ENCODE measurements at places on chromosomes 5 and 9.
A peak's percentile ranks its signal among the peaks of the same experiment; 100 is the strongest.

DNA sequence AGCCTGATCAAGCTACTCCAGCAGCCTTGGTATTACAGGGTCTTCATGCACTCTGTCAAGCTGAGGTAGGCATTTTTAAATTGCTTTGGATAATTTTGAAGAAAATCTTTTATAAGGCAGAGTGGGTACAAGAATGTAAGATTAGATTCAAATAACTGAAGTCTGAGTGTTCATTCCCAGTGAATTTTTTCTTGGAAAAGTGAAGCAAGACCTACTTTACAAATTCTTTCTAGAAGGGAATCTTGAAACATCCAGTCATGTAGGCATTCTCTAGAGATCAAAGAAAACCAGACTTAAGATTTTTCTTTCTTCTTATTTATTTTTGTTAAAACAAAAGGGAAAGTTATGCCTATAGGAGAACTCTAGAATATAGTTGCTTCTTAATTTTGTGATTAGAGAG is 139.0 kb downstream of the FOCAD start:
- no peak for DNase-seq

- no peak for DNase-seq
Measured at GRCh38 chr5:146753641-146754040, 124.9 kb downstream of the PPP2R2B start.

- no peak for DNase-seq
Measured at GRCh38 chr9:112112519-112112918, 62.6 kb downstream of the SUSD1 start.

DNA sequence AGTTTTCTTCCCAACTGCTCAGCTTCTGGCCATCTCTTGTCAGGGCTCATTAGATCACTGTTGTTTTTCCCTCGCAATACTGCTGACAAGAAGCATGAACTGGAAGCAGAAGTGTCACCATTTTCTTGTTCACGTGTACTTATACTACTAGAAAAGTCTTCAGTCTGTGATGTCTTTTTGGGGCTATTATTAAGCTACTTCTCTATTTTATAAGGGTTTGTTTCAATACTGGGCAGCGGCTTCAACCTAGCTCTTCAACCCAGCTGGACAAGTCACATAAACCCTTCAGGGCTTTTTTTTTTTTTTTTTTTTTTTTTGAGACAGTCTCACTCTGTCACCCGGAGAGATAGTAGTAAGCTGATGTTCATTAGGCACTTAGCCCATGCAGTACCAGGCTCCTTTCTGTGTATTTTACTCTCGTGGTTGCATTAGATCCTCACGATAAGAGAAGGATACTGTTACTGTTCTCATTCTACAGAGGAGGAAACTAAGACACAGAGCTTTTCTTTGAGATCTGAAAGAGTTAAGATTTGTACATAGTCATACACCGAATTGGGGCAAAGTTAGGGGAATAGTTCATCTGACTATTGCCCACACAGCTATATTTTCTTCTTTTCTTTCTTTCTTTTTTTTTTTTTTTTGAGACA is 20.5 kb downstream of the RAPGEF1 start:
- DNase-seq = no peak

DNA sequence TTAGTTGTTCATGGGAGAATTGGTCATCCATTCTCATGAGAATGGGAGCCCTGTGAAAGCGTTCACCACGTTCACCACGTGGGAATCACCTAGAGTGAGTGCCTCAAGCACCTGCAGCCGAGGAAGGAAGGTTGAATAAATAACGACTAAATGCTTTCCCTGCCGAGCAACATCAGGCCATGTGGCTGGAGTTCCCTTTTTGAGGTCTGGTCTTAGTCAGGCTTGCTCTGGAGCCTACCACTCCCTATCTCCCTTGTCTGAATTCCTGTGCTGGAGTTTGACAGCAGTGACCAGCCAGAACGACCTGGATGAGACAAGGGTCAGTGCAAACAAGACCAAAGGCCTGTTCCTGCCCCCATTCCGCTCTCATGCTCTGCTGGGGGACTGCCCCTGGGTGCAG is 28.5 kb downstream of the KCNMB1 start:
- DNase-seq = no peak

GRCh38 chr9:34380034-34380510 is 3.4 kb upstream of the MYORG start:
- DNase-seq = no peak

GRCh38 chr5:150156027-150156368 is 353 bp upstream of the PDGFRB start:
- no peak for DNase-seq

GRCh38 chr5:160165137-160166068 is 46.2 kb upstream of the PWWP2A start:
- peak; percentile 84 for DNase-seq

GRCh38 chr9:129336601-129337331 is 158.7 kb upstream of the IER5L start:
- no peak for DNase-seq

DNA sequence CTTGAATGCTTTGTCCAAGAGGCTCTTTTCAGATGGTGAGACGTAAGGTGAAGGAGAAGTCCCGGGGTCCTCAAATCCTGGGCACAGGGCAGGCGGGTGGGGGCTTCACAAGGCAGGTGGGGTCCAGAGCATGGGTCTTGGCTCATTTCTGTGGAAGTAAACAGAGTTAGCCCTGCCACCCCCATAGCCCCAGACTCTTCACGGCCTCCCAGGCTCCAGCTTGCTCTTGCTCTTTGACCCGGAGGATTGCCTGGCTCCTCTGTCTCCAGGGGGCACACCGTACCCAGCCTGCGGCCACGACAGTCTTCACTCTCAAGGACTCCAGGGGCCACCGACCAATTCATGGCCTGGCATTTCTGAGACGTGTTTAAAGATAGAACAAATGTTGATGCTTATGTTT is 28.8 kb upstream of the POMT1 start:
- no peak for DNase-seq

GRCh38 chr5:133193794-133194193 is 142.0 kb downstream of the HSPA4 start:
- DNase-seq = no peak

DNA sequence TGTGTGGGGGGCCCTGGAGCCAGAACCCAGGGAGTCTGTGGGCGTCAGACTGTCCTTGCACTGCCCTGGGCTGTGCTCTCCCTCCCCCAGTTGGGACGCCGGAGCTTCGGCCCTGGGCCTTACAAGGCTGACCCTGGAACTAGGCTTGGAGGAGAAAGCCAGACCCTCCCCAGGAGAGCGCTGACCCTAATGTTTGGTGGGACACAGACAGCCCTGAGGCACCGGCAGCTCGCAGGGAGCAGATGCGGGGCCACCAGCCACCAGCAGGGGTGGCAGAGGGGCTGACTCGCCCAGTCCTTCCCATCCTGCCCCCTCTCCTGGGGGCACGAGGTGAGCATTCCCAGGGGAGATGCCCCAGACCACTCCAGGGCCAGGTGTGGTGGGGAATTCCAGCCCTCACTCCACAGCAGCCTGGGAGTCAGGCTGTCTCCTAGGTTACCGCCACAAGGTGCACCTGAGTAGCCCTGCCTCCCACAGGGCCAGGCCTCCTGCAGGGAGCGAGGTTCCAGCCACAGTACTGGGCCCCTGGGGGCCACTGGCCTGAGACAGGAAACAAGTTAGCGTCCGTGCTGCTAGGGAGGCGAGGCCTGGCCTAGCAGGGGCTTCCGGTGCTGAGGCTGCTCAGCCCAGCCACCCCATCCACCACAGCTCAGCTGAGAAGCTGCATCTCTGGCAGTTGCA is 134.6 kb downstream of the OLFM1 start:
- no peak for DNase-seq

DNA sequence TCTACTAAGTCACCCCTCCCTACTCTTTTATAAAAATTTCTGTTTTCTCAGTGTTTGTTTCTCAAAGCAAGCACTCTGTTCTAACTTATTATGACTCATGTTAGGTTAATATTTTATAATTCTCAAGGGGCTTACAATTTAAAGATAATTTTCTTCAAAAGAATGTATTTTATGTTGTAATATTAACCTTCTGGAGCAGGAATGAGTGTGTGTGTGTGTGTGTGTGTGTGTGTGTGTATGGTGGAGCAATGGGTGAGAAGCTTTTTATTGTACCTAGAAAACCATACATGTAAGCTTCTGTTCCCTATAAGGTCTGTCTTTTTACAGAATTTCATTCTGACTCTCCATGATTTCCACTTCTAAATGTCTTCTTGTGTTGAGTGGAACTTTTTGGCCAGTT is 63.0 kb downstream of the PBX3 start:
- DNase-seq = no peak

DNA sequence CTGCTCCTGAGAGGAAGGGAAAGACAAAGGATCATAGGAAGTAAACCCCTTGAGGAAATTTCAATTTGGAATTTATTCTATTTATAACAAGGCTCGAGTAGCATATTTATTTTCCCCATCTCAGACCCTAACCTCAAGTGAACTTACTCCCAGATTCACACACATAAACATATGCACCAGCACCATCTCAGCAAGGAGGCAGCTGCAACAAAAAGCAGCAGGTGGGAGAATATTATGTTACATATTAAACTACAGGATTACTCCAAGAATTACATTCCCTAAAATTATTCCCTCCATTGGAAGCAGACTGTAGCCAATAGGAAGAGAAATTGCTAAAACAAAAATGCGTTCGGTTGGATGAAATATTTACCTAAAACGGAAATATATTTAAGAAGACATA is 108.4 kb upstream of the PRSS3 start:
- DNase-seq = no peak

DNA sequence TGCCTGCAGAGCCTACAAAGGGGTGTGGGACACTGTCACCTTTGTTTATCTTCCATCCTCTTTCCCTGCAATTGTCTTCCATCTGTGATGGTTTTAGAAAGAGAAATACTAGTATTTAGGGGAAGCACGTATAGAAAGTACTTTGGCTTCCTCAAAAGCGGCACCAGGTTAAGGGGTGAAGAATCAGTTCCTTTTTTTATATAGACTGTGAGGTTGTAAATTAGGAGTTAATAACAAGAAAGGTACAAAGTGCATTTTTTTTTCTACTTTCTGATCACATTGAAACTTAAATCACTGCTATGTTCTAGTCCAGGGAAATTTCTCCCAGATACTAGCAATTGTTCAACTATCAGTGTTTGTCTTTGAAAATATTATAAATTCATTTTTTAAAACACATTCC is 219.3 kb downstream of the CEMIP2 start:
- no peak for DNase-seq

DNA sequence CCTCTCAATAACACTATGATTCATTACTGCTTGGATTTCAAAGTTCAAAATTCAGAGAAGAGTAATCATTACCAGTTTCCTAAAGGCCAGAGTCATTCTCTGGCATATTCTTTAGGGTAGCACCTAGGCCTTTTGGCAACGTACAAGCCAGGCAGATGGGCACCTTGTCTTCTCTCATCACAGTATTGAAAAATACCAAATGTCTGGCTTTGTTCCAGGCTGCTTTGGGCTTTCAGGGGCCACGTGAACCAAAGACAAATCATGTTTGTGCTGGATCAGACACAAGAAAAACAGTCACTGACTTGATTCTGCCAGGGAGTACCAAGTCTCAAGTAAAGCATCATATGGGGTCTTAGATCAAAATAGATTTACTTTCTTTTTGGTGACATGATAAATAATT is 15.5 kb downstream of the MEGF9 start:
- DNase-seq = no peak

- DNase-seq = no peak
Measured at GRCh38 chr9:114120192-114121014, 21.3 kb upstream of the KIF12 start.

- DNase-seq = no peak
Measured at GRCh38 chr5:52751137-52751536, 36.6 kb upstream of the ITGA1 start.

DNA sequence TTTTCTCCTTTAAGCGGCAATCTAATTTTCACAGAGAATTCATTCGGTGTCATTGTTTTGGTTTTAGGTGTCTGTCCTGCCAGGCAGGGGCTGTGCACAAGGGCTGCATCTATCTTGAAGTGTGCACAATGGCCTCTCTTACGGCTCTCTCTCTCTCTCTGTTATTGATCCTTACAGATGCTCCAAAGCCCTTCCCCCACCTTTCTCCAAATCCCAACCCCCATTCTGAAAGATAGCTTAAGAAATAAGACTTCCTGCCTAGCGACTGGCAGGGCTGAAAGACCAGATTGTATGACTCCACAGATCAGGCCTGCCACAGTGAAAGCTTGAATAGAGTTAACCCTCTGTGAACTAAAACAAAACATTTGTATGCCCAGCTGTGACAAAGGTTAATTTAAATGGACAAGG is 86.5 kb upstream of the NR5A1 start:
- DNase-seq = no peak

DNA sequence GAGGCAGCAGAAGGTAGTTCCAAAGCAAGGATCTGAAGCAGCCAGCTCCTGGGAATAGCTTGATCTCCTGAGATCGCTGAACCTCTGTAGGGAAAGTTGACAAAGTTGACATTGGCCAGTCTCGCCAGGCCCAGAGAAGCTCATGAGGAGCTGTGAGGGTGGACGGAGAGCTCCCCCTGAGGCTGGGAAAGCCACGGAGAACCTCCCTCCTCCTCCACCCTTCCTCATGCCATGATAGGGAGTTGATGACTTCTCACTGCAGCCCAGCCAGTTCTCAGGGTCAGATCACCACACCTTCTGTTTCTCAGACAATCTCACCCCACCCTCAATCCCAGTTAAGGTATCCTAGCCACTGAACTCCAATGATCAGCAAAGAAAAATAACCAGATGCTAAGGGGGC is 30.4 kb upstream of the KCNV2 start:
- DNase-seq = no peak

DNA sequence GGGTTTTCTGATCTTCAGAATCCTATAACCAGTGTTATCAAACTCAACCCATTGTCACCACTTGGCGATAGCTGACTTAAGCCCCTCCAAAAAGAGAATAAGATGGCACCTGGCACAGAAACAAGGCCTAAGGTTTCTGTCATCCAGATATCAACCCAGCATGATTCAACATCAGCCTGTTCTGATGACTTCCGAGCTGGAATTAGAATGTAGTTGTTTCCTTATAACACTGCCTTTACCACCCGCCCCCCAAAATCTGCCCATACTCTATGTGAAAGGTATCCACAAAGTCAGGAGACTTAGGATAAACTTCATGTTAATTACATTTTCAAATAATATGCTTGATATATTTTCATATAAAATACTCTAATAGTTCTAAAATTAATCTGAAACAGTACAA is 5.2 kb downstream of the KLF9 start:
- DNase-seq = no peak

- no peak for DNase-seq
Measured at GRCh38 chr5:127567026-127567768, 49.8 kb downstream of the PRRC1 start.

- peak; percentile 30 for DNase-seq
Measured at GRCh38 chr5:88145611-88146467, 122.8 kb downstream of the TMEM161B start.

- DNase-seq = no peak
Measured at GRCh38 chr5:119275146-119275545, 80.7 kb upstream of the TNFAIP8 start.
